ENCODE measurements at places on chromosomes 12 and 14. TPM values are rescaled to one million over a fixed set of nuclear protein-coding genes. Genes with fewer than 3 reads are reported as not detected.

KCNK13 gene
- 0.48 TPM for total RNA-seq

KRT80 gene
- 0.12 TPM for total RNA-seq

DBX2 gene
- 0.27 TPM for total RNA-seq

RASSF9 gene
- total RNA-seq, result 7.9 TPM

SLC6A12 gene
- total RNA-seq, result 1.3 TPM

- DNase-seq, result no peak
Measured at GRCh38 chr12:83634726-83635267, 948.1 kb downstream of the TMTC2 start.

- no peak for DNase-seq
Measured at GRCh38 chr14:91154851-91155625, 41.2 kb downstream of the DGLUCY start.

GRCh38 chr14:102461490-102462338, 47.9 kb downstream of the ANKRD9 start:
- DNase-seq, result peak; percentile 48

DNA sequence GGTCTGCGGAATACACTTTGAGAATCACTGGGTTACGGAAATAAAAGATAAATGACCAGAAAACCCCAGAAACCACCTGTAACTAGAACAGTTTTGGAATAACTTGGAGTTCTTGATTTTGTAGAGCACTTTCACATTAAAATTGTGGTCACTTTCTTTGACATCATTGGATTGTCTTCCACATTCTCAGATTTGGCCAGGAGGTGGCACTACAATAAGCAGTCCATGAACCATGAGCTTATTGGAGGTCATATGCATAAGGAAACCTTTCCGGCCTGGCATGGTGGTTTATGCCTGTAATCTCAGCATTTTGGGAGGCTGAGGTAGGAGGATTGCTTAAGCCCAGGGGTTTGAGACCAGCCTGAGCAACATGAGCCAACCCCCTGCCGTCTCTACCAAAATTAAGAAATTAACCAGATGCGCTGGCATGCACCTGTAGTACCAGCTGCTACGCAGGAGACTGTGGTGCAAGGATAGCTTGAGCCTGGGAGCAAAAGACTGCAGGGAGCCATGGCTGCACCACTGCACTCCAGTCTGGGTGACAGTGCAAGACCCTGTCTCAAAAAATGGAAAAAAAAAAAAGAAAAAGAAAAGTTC, 107.7 kb upstream of the CAND1 start:
- DNase-seq, result no peak

DNA sequence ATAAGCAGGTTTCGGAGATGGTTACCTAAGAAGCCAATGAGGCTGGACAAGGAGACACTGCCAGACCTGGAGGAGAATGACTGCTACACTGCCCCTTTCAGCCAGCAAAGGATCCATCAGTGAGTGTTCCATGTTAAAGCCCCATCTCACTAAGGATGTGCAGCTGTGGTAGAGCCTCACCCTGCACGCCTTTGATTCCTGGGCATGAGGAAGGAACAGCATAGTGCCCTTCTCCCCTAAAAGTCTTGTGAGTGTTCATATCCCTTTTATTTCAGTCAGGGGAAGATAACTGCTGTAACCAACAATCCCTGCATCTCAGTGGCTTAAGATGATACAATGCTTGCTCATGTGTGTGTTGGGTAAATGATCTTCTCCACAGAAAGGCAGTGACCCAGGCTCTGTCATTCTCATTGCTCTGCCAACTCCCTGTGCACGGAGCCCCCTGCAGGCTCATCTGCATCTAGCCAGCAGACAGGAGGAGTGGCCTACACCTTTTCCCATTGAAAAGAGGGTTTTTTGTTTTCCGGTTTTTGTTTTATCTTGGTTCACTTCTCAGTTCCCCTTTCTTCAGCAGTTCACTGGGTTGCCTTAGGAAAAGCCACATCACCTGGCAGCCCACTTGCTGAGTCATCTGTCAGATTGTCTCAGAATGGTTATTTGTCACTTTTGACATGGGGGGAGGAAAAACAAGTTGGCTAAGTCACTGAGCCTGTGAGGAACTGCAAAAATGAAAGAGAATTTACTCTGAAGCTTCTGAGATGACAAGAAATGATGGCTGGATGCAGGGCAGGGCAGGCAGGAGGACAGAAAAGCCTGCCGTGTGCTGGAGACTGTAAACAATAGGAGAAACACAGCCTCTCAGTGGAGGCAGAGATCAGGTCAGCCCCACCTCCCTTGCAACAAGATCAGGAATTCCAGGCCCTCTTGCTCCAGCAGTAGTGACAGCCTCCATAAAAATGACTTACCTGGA, 193.3 kb downstream of the ANO4 start:
- peak; percentile 59 for DNase-seq

DNA sequence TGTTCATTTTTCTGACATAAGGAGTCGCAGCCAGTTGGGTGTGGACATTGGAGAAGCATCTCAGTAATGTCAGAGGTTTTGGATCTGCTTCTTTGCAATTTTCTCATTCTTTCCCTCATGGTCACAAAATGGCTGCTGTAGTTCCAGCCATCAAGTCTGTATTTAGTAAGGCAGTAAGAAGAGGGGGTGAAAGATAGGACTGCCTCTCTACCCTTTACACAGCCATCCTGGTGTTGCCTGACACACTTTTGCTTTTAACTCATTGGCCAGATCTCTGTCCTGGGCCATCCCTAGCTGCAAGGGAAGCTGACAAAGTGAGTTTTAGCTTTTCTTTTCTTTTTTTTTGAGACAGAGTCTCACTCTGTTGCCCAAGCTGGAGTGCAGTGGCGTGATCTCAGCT, 66.2 kb downstream of the EID3 start:
- no peak for DNase-seq

DNA sequence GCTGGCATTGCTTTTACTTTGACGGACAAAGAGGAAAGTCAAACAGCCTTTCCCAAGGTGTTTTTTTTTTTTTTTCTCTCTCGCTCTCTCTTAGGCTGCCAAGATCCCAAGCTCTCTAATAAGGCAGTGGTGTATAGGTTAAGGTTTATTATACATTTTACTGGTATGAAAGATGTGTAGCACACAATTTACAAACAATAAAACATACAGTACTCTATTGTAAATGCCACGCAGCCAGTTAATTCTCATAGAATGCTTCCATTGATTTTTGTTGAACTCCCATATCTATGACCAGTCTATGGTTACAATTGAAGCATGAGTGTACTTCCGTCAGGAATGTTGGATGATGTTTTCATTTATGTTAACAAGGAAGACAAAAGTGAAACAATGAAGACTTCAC, 106.4 kb upstream of the GSC start:
- no peak for DNase-seq

GRCh38 chr14:75301666-75302325, 23.2 kb downstream of the FOS start:
- DNase-seq, result no peak

- no peak for DNase-seq
Measured at GRCh38 chr12:103915306-103915705, 14.9 kb upstream of the HSP90B1 start.

GRCh38 chr12:93002293-93003054, 73.4 kb upstream of the EEA1 start:
- DNase-seq, result peak; percentile 63
